ENCODE measurements at places on chromosomes 16 and 17.

GRCh38 chr17:9984768-9985167 lies 79.7 kb upstream of the RCVRN start:
- DNase-seq, result no peak

DNA sequence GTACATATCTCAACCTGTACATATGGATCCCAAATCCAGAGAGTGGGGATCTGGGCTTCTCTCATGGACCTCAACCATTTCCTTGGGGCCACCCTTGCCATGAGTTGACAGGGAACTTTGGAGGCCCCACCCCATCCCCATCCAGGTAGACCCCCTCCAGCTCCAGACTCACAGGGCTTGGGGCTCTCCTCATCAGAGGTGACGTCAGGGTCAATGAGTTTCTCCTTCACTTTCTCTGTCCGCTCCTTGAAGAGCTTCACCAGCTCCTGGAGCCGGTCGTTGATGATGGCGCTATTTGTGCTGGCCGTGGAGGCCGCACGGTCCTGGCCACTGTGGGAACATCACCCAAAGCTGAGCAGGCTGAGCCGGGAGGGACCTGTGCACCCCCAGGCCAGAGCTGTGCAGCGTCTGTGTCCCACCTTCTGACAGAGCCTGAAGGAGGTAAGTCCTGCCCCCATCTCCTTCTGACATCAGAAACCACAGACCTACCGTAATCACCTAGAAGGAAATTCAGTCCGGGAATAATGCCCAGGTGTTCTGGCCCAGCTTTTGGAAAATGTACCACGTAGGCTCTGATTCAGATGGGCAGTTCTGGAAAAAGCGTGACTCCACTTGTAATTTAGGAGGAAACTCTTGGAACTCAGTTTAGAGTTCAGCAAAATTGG lies 50.6 kb downstream of the CNGB1 start:
- DNase-seq, result no peak

DNA sequence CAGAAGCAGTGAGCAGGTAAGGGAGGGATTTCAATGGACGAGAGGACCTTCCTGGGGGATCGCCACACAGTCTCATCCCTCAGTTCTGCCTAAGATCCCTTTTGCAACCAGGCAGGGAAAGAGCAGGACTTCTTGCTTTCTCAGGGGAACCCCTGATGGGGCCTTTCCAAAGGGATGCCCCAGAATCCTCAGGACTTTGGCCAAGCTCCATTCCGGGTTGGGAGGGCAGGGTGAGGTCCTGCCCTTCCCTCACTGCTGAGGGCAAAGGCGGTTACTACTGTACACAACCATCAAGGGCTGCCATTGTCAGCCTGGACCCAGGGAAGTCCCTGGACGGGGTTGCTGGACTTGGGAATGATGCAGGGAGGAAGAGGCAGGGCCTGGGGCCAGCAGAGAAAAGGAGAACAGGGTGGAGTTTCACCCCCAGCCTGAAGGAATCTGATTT lies 9.7 kb downstream of the PRR29 start:
- DNase-seq, result no peak

DNA sequence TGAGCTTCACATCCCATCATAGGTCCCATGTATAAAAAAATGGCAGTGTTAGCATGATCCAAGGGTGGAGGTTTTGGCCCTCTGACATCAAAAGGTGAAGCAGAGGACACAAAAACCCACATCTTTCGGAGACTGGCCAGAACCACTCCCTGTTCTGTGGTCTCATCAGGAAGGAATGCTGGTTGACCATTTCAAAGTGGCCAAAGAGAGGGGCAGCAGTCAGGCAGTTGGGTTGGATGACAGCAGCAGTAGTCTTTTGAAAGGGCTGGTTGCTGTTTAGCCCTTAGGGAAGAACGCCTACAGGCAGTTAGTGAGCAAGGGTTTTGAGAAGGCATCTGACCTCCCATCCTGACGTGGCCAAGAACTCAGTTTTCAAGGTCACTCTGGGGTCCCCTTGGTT lies 40.5 kb downstream of the LCMT1 start:
- DNase-seq, result no peak

DNA sequence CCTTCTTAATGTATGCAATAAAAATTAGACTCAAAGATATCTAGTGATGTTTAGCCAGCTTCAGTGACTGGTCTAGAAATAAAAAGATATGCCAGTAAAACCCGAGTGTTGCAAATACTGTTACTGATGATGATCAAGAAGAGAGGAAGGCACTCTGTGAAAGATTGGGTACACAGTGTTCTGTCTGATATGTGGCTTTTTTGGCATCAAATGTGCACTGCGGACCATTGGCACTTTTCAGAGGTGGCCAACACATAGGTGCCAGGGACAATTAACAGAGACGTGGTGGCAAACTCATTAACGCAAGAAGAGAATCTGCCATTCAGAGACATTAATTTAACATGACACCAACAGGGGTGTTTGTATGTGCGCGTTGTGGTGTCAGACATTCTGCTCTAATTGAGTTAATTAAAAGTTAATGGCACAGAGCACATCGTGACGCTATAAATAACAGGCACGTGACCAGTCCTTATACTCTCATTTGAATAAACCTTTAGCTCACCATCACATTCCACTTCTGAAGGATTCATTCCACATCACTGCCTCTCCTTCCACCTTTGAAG lies 549.3 kb upstream of the HSBP1 start:
- DNase-seq, result no peak

All from eye (tissue), 1 donor.